Urinary bladder (tissue), 4 donors: ENCODE measurements at places on chromosomes 2 and 18.

GRCh38 chr2:69212238-69213028, 174.6 kb downstream of the GFPT1 start:
- no peak for DNase-seq

- no peak for DNase-seq
Measured at GRCh38 chr2:219641390-219642068, 14.1 kb downstream of the SLC4A3 start.

GRCh38 chr2:27756091-27756490, 15.4 kb upstream of the MRPL33 start:
- DNase-seq: no peak

- DNase-seq: no peak
Measured at GRCh38 chr2:117170897-117171296, 643.6 kb upstream of the DDX18 start.

DNA sequence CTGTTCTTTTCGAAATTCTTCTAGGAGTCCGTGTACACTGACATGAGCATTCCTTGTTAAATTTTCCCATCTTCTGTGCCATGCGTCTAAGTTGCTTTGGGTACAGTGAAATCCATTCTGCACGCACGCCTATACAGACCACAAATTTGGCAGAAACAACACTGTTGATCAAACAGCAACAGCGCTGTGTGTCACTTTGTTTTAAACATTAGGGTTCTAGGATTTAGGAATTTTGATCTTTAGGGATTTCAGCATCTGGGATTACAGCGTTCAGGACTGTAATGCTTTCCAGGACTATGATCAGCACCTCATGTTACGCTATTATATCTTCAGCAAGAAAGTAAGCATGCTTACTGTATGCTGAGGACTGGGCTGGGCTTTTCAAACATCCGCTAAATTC, 47.1 kb upstream of the FHL2 start:
- DNase-seq: no peak

- DNase-seq: peak; percentile 57
Measured at GRCh38 chr18:68494802-68495581, 219.9 kb downstream of the TMX3 start.
